ENCODE measurements at places on chromosomes 6 and 20.

DNA sequence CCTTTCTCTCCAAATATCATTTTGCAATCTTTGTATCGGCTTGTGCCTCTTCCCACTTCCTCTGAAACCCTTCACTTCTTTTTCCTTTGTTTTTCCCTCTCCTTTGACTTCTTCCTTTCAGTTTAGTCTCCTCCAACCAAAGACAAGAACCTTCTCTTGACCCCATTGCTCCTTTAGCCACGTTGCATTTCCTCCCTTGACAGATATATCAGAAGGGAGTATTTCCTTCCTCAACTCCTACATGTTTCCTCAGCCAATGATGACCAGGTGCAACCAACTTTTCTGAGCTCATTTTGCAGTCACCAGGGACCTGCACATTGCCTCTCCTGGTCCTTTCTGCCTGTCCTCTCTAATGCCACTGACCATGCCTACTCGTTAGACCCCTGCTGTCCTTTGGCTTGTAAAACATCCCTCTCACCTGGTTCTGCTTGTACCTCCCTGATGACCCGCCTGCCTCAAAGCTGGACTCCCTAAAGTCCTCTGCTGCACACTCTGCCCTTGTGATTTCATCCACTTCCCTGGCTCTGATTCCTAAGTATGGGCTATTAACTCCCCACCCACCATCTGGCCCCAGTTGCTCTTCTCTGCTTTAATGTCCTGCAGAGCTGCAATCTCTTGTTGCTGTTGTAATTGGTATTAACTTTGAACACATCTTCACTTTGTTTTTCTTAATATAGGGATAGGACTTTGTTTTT, 27.4 kb downstream of the SLC22A16 start:
- H3K36me3 ChIP-seq, result no peaks in the 10 kb centered on the region
- no peaks in the 10 kb centered on the region for H3K4me1 ChIP-seq
- no peak overlapping the region for H3K27ac ChIP-seq

DNA sequence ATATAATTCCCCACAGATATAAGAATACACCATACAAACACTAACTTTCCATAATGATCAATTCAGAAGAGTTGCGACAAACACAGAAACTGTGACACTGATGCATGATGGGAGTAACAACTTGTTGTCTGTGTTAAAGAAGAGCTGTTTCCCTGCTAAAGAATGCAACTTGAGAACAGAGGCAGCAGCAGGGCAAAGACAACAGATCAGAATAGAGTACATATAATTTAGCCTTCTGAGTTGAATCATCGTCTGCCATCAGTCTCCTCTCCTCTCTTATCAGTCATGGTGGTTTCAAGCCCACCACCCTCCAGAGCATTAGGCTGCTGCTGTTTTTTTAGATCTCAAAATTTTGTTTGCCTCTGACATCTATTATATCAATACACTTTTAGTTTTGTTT, 280.4 kb downstream of the UBE3D start:
- no peak overlapping the region for H3K4me3 ChIP-seq
- H3K4me1 ChIP-seq, result peaks cover 6% of the 10 kb centered on the region
- no peaks in the 10 kb centered on the region for H3K36me3 ChIP-seq
- no peak for DNase-seq
- H3K27ac ChIP-seq, result no peak overlapping the region

DNA sequence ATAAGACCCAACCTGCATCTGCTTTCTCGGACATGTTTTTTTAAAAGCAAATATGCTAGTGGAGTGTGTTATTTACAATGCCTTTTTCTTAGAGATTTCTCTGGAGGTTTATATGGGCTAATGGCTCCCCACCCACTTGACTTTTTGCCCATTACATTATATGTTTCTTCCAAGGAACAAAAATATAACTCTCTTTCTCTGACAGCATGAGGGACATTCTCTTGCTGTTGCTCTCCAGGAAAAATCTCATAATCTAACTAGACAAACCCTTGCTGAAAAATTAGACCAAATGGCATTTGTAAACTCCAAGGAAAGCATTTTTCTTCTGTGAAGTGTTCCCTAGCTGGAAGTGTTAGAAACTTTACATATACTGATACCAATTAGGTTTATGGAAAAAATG, 213.7 kb downstream of the PRL start:
- H3K27me3 ChIP-seq, result no peaks in the 10 kb centered on the region
- H3K4me3 ChIP-seq, result no peak overlapping the region
- H3K36me3 ChIP-seq, result peaks cover 30% of the 10 kb centered on the region
- peaks cover 40% of the 10 kb centered on the region for H3K4me1 ChIP-seq
- DNase-seq, result no peak

GRCh38 chr6:49563006-49563886, 12.8 kb downstream of the C6orf141 start:
- no peaks in the 10 kb centered on the region for H3K27me3 ChIP-seq
- H3K4me3 ChIP-seq, result no peak overlapping the region
- H3K4me1 ChIP-seq, result no peaks in the 10 kb centered on the region

- no peak for DNase-seq
- peaks cover 66% of the 10 kb centered on the region for H3K4me1 ChIP-seq
Measured at GRCh38 chr6:111759836-111760785, 113.1 kb downstream of the FYN start.

GRCh38 chr6:73476723-73477122, 15.2 kb downstream of the MTO1 start:
- H3K36me3 ChIP-seq, result peaks cover 36% of the 10 kb centered on the region
- no peaks in the 10 kb centered on the region for H3K27me3 ChIP-seq
- H3K27ac ChIP-seq, result no peak overlapping the region
- DNase-seq, result no peak
- no peaks in the 10 kb centered on the region for H3K4me1 ChIP-seq
